ENCODE measurements at places on chromosomes 4 and X.

- no peak for DNase-seq
These were observed 137.5 kb downstream of the PALLD start for GRCh38 chr4:168634276-168634802.

GRCh38 chr4:174358410-174358809 is 74.7 kb downstream of the CEP44 start:
- DNase-seq: no peak

DNA sequence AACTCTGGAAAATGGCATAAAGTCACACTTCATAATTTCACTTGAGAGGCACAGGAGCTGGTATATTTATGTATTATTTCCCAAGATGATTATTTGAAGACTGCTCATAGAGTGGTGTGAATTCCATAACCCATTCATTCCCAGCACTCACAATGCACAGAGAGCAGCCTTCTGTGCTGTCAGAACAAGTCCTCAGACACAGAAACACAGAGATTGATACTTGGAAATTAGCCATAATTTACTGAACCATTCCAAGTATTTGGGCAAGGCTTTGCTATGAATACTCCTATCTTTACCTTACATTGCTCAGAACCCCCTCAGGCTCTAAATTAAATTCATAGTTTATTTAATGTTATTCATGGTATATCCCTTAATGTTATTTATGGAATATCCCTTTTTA is 53.6 kb downstream of the PABPC4L start:
- no peak for DNase-seq

- DNase-seq: no peak
These were observed 92.9 kb upstream of the MSX1 start for GRCh38 chr4:4766564-4766963.

DNA sequence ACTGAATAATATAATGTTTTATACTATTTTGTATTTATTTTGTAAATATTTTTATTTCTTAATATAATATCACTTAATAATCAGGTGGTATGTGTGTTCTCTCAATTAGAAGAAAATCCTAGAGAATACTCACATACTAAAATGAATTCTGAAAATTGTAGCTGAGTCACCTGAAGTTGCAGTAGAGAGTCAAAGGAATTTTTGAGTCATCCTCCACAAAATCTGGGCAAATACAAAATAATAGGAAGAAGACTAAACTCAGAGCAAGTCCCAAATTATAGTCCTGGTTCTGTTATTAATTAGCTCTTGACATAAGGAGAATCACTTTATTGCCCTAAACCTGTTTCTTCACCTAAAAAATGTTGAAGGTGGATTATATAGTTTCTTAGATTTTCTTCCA is 57.8 kb downstream of the SPATA4 start:
- no peak for DNase-seq
